Natural killer cell treated with Interleukin-12 subunit alpha and Interleukin-12 subunit beta and Interleukin-15 and Interleukin-18, amount 100 ng/mL, for 72 hours (primary cell): ENCODE measurements at places on chromosomes 6 and 20.
A peak's percentile ranks its signal among the peaks of the same experiment; 100 is the strongest.

- no peak for DNase-seq
These were observed 157.7 kb upstream of the LRFN2 start for GRCh38 chr6:40744835-40745234.

DNA sequence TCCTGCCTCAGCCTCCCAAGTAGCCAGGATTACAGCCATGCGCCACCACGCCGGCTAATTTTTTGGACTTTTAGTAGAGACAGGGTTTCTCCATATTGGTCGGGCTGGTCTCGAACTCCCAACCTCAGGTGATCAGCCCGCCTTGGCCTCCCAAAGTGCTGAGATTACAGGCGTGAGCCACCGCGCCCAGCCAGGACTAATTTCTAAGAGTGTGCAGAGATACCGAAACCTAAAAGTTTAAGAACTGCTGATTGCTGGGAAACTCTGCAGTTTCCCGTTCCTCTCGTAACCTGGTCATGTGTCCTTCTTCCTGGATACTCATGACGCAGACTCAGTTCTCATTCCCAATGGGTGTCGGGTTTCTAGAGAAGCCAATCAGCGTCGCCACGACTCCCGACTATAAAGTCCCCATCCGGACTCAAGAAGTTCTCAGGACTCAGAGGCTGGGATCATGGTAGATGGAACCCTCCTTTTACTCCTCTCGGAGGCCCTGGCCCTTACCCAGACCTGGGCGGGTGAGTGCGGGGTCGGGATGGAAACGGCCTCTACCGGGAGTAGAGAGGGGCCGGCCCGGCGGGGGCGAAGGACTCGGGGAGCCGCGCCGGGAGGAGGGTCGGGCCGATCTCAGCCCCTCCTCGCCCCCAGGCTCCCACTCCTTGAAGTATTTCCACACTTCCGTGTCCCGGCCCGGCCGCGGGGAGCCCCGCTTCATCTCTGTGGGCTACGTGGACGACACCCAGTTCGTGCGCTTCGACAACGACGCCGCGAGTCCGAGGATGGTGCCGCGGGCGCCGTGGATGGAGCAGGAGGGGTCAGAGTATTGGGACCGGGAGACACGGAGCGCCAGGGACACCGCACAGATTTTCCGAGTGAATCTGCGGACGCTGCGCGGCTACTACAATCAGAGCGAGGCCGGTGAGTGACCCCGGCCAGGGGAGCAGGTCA, at the start of gene HLA-E:
Gene HLA-E, plus strand, starts transcription at position 429 of the 945 bp plus-strand sequence. Its CDS starts 23 bp downstream, at position 452.
- DNase-seq = peak; percentile 92

DNA sequence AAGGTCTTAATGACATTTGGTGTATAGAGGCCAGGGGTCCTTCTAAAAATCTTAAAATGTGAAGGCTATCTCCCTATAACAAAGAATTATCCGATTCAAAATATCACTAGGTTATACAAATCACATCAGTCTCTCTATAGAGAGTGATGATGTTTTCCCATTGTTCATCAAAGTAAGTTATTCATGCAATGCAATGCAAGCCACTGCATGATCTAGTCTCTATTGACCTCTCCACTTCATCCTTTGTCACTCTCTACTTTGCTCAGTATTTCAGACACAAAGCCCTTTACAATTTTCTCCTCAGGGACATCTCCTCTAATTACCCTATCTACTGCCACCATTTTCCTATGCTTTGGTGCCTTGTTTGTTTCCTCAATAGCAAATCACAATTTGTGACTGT, 628.0 kb downstream of the HTR1B start:
- no peak for DNase-seq

DNA sequence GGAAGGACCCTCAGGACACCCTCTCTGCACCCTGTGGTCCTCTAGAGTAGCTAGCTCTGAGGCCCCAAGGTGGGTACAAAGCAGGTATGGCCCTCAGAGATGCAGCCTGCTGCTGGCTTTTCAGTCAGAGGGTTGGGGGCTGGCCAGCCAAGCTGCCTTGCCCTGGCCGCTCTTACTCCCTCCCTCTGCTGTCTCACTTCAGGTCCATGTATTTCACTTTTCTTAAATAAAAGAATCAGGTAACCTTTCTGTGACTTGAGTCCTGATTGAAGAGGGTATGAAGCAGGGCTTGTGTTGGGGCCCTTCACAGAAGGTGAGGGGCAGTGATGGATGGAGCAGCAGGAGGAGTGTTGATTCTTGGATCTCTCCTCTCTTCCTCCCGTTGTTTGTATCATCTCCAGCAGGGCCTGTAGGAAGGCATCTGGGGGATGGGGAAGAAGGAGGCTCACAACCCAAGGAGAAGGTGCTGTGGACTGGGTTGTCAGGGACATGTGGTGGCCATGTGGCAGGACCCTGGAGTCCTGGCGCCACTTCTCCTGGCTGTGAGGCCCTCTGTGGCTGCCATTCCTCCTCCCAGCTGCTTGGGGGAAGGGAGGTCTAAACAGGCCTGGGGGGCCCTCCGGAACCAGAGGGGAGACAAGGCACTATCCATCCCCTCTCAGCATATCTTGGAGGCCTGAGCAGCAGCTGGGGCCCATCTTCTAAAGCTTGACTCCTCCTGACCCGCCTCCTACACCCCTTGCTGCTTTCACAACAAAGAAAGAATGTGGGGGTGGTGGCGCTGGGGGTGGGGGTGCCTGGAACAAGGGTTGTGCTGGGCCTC, 1.1 kb upstream of the PTK7 start:
- DNase-seq = no peak

- no peak for DNase-seq
These were observed 313.5 kb upstream of the SGK1 start for GRCh38 chr6:134631398-134631924.

GRCh38 chr6:2020909-2021308, 224.5 kb downstream of the GMDS start:
- DNase-seq = no peak

DNA sequence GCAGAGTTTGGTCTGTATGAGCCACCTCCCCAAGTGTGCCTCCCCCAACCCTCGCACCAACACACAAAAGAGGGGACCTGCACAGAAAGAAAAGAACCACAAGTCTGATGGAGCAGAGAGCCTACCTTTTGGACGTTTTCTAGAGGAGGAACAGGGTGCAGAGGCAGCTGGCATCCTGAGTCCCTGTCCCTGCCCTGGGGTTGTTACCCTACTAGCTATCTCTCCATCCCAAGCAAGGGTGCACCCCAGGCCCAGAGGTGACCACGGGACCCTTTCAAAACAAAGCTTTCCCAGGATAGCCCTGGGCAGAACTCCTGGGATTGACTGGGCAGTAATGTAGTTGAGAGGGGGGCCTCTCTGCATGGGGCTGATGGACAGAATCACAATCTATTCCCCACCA, 9.7 kb upstream of the MATN4 start:
- no peak for DNase-seq

GRCh38 chr20:44412402-44413144, 57.1 kb downstream of the HNF4A start:
- peak; percentile 39 for DNase-seq

DNA sequence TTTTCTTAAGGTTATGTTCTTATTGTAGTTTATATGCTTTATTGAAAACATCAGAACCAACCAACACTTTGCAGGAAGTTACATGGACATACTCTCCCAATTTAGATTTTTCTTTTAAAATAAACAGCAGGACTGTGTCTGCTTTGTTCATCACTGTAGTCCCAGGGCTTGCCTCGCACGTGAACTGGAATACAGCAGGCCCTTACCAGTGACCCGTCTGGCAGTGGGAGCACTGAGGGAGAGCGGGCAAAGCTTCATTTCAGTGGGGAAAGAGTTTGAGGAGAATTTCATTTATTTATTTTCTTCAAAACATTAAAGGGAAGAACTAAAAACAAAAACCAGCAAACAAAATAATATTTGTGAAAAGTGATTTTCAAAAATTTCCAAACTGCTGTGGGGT, 230.8 kb downstream of the PAX1 start:
- DNase-seq = no peak

GRCh38 chr6:152348116-152348515, 289.0 kb downstream of the SYNE1 start:
- DNase-seq = no peak

GRCh38 chr6:46773201-46773855, 19.9 kb upstream of the MEP1A start:
- DNase-seq = no peak

- no peak for DNase-seq
These were observed 2.3 kb downstream of the HLA-DQB2 start for GRCh38 chr6:32761072-32761471.

- DNase-seq = no peak
These were observed 608.3 kb upstream of the CITED2 start for GRCh38 chr6:139982652-139983295.

- no peak for DNase-seq
These were observed 19.5 kb upstream of the RALGAPA2 start for GRCh38 chr20:20731945-20732296.

DNA sequence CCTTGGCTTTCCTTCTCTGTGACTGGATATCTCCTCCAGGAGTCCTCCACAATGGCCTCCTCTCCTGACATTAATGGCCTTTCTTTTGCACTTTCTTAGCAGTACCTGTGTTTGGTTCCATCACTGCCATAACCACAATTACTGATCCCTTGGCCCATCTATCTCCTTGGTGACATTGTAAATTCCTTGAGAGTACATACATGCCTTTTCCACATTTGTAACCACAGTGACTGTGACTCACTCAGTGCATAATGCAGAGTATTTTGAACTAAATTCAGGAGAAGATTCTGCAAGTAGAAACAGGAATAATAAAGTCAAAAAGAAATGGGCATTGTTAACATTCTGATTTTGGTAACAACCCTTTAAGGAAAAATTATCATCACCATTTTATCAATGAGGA, 197.2 kb upstream of the SOX4 start:
- no peak for DNase-seq

DNA sequence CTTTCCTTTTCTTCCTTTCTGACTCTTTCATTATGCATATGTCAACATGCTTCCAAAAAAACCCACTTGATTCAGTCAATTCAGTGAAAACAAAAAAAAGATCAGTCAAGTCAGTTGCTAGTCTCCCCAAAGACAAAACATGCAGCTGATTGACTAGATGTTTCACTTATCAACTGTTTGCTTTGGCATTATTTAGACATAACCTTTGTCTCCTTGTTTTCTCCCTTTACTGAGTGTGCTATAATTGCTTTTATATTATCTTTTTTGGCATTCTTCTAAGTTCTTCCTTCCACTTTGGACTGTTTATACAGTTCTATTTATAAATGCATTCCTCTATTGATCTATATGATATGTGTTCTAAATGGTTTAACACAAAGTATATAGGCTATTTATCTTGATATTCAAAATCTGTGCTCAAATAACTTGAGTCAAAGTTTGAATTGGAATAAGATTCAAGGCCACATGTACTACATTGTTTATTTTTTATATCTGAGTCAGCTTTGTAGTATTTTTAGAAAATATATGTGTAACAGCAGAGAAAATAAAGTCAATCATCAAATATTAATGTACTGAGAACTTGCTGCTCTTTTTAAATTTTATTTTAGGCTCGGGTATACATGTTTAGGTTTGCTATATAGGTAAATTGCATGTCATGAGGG, 260.5 kb downstream of the CENPW start:
- no peak for DNase-seq

- DNase-seq = no peak
These were observed 56.3 kb downstream of the TSHZ2 start for GRCh38 chr20:53028337-53029007.

DNA sequence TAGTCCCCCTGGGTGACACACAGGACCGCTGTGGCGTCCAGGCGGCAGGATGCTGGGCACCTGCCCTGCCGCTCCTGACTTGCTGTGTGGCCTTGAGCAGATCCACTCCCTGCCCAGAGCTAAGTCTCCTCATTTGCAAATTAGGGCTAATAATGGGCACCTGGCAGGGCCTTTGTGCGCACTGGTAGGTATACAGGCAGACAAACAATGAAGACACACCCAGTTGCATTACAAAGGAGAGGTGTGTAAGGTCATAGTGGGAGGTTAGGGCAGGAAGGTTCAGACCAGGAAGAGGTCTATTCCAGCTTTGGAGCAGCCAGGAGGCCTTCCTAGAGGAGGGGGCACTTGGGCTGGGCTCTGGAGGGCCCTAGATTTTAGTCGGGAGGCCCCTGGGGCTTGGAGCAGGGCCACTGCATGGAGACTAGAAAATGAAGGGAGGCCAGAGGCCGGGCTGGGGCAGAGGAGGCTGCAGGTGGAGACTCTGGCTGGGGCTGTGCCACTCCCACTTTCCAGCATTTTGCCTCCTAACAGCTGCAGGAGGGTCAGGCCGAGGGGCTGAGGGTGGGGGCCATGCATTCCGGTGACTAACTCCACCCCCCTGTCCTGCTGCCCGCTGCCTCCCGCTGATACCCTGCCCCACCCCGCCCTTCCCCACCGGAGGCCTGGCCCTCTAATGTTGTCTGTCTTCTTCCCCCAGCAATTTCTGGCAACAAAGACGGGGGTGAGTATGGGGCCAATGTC, 28.5 kb downstream of the MYH7B start:
- DNase-seq = no peak

GRCh38 chr6:16208989-16209388, 29.4 kb upstream of the GMPR start:
- DNase-seq = no peak

DNA sequence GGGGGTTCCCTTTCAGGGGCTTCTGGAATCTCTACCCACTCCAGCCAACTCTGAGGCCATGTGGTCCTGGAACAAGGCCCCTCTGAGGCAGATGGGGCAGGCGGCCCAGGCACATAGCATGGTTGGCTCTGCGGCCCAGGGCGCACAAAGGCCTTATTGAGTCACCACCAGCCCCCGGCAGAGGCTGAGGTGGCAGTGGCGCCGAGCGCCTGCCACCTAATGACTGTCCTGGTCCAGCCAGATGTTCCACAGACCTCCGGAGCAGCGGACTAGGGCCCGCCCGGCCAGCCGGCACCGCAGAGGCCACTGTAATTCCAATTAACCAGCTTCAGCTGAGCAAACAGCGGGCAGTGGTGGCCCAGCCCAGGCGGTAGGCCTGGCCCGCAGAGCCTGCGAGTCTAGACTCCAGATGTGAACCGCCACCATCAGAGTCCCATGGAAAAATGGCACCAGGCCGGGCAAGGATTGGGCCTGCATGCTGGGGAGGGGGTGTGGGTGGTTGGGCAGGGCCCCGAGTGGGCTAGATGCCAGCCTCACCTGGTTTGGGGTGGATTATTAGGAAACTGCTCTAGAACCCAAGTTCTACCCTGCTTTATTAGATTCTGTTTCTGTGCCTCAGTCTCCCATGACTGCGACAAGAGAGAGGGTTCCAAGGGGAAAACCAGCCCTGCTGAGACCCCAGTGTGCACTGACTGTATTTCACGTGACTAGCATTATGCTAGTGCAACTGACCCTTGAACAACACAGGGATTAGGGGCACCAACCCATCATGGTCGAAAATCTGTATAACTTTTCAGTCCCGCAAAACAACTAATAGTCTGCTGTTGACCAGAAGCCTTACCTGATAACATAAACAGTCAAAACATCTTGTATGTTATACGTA, 34.1 kb upstream of the ID1 start:
- no peak for DNase-seq

GRCh38 chr20:25148181-25148981, 47.1 kb upstream of the ENTPD6 start:
- DNase-seq = no peak

DNA sequence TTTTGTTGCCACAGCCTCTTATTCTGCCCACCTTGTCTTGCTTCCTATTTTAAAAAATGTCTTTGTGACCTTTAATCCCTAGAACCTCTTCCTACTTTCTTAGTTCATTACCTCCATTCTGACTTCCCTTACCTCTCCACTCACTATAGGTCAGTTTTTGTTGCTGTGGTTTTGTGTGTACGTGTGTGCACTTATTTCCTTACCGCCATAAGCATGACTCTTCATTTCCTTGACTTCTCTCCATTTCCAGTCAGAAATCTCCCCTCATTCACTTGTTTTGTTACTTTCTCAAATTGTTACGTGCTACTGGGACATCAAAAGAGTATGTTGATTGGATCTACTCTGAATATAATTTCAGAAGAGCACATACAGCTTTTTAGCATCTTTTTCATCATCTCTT, 26.6 kb downstream of the SF3B5 start:
- no peak for DNase-seq

- no peak for DNase-seq
These were observed 149.7 kb downstream of the KIF16B start for GRCh38 chr20:16423311-16424212.
